Stimulated activated CD8-positive, alpha-beta memory T cell treated with anti-CD3 and anti-CD28 coated beads, Interleukin-7, amount 100 ng/mL, for 1 hour (primary cell): ENCODE measurements at places on chromosomes 3 and 15.

DNA sequence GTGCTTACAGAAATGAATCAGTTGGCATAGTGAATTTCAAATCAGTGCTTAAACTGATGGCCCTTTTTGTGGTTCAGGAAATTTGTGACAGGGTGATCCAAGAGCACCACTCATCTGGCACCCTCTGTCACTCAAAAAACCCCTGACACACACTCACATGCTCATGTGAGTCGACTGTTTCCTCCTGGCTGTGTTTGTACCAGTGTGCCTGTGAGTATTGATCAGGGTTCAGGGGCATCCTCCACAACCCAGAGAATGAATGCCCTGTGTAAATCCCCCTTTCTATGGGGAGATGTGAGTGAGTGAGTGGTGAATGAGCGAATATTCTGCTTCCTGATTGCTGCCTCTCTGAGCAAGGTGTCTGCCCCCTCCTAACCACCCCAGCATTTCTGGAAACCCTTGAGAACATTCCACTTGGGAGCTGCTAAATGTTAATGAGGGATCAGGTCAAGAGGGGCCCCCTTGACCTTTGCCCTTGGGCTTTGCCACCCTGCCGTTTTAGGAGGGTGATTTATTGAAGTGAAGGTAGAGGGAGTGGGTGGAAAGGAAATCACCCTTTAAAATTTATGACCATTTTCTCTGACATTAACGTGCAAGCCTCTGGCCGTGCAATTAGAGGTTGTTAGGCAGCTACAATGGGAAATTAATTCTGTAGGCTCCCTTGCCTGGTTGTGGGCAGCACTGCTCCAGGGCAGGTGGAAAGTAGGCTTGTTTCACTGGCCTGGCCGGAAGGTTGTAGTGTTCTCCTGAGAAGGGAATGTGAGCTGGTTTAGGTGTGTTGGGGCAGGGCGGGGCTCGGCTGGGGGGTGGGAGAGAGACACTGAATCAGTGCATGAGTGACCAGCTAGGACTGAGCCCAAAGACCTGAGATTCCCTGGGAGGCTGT, 87.2 kb downstream of the SLCO3A1 start:
- DNase-seq = no peak

DNA sequence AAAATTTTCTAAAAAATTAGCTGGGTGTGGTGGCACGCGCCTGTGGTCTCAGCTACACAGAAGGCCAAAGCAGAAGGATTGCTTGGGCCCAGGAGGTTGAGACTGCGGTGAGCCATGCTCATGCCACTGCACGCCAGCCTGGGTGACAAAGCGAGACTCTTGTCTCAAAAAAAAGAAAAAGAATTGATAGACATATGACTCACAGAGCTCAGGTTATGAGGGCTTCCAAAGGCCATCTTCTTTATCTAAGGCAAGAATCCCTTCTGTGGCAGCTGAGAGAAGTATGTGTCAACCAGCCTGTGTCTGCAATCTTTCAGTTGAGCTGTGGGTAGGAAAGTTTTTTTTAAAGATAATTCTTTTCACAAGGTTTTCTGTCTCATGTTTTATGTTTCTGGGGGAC, 53.9 kb downstream of the MRPS25 start:
- no peak for DNase-seq

- DNase-seq = no peak
Measured at GRCh38 chr3:78799681-78800080, 968.1 kb downstream of the ROBO1 start.

- DNase-seq = peak; percentile 8
Measured at GRCh38 chr3:13621381-13622221, 72.7 kb downstream of the FBLN2 start.

DNA sequence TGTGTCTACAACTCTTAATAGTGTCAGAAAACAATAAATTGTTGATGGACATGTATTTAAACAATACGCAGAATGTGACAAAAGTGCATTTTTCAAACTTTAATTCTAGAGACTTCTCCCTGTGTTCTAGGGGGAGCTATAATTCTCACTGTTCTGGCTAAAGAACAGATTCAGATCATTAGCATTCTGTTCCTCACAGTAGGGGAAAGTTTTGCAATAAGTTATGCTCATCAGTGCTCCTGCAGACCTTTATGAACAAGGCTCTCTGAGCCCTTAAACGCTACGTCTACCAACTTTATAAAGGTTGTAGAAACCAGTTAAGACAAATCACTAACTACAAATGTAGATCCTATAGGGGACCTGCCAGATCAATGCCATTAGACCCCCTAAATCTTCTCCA, 444.2 kb downstream of the SQOR start:
- DNase-seq = no peak

DNA sequence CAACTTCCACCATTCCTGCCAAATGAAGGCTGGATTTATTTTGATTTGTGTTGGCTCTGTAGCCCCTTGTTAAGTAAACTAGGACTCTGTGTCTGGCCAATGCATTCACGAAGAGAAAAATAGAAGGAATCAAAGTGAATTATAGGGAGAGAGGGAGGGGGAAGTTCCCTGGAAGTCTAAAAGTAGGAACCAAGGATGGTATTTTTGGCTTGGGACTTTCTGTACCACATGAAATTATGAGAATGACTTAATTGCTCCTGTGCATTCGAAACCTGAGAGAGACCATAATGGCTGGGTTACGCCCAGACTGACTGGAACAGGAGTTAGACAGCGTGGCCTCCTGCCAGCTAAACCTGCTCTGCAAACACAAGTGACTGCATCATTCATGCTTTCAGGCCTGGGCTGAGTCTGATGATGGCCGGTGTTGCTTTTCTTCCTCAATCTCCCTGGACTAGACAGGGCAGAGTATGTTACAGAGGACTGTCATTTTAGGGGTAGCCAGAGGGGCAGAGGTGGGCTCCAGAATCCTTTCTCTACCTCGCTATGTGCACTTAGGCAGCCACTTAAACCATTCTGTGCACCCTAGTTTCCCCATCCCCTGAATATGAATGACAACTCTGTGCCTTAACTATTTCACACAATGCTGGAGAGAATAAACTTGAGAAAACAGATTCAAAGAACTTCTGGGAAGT, 58.9 kb downstream of the MYO1E start:
- no peak for DNase-seq

GRCh38 chr15:63066272-63066671, 23.7 kb downstream of the TPM1 start:
- DNase-seq = no peak

- DNase-seq = no peak
Measured at GRCh38 chr3:50628601-50629000, 11.7 kb downstream of the MAPKAPK3 start.
